Thymus (tissue), 14 donors: ENCODE measurements at places on chromosomes 3 and 15.

- no peak for DNase-seq
Measured at GRCh38 chr3:12024959-12025570, 20.9 kb downstream of the SYN2 start.

GRCh38 chr3:181772166-181772565 is 60.4 kb downstream of the SOX2 start:
- no peak for DNase-seq

GRCh38 chr3:169145540-169146178 is 517.9 kb downstream of the MECOM start:
- no peak for DNase-seq

- DNase-seq, result no peak
Measured at GRCh38 chr3:47747558-47747957, 34.1 kb downstream of the SMARCC1 start.

DNA sequence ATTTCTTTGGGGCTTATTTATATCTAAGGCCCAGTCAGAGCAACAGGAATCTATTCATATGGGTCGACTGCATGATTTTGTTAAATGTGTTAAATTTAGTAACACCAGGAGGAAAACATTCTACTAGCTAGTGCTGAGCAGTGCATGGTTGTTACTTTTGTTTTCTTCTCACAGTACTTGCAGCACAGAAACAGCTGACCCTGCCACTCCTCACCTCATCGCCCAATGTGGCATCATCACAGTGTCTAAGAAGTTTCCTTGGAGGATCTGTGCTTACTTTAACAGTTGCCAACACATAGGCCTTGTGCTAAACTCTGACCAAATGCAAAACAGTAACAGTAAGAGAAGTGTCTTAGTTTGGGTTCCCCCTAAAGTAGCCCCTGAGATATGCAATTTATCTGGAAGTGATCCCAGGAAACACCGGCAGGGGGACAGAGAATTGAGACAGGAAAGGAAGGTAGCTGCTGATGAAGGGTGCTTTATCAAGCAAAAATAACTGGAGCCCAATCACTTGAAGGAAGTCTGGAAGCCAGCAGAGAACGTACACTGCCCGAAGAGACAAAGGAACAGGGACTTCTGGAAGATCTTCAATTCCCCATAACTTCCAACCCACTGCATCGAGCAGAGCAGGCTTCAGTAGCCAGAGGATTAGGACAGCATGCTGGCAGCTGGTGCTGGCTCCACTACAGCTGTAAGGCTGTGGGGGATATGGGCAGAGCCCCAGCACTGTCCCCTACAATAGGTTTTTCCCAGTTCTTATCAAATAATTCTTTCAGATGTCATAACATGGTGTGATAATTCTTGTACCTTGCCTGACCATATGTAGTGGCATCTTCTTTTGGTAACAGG is 36.0 kb upstream of the ULK4 start:
- no peak for DNase-seq

- no peak for DNase-seq
Measured at GRCh38 chr15:60703207-60703933, 224.4 kb upstream of the ICE2 start.

DNA sequence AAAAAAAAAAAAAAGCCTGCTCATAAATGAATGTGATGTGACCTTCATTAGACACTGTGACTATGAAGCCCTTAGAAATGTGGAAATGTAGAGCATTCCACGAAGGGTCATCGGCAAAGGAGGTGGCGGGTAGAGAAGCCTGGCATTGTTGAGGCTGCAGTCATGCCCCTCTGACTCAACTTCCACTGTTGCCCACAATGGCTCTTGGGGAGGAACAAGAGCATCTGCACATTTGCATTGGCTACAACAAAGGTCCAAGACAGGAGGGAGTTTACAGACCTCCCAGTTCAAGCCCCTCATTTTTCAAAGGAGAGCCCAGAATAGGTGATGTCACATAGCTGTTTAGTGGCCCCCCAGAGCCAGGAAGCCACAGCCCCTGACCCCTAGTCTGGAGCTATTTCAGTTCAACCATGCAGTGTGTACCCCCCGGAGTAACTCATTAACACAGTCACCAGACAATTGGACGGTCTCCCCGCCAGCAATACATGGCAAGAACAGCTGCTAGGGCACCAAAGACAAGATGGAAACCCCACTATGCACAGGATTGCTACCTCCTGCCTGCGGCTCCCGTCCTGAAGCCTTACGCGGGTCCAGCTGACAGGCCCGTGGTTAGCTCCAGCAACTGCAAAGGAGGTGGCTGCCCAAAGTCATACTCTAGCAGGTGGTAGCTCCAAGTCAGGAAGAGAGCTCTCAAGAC is 56.2 kb downstream of the SH3BP5 start:
- DNase-seq, result no peak

GRCh38 chr3:185722881-185723280 is 102.0 kb downstream of the IGF2BP2 start:
- DNase-seq, result no peak

DNA sequence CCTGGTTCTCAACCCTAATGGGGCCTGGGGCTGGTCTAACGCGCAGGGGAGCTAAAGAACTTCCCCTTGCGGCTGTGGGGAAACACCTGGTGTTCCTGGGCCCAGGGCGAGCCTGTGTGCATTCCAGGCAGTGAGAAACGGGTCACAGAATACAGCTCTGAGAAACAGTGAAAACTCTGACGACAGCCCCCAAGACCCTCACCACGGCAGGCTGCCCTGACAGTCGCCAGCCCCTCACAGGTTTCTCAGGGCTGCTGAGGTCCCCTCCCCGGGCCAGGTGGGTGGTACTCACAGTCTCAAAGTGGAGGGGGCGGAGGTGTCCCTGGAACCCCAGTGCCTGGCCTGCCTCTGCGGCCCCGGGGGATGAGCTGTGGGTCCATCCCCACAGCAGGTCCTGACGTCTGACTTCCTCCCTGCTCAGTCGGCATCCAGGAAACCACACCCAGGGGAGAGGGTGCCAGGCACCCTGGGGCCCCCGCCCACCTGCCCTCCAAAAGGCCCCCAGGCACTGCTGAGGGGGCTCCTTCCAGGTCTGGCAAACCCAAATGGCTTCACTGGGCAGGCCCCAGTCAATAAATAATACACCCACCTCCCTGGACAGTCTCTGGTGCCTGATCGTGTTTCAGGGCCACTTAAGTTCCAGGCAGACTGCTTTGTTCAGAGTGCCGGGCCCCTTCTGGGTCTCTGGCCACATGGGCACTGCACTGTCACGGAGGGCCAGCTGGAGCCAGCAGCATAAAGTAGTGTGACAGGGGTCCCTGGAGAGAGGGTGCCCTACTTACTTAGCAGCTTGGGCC is 57.7 kb downstream of the IQSEC1 start:
- no peak for DNase-seq

DNA sequence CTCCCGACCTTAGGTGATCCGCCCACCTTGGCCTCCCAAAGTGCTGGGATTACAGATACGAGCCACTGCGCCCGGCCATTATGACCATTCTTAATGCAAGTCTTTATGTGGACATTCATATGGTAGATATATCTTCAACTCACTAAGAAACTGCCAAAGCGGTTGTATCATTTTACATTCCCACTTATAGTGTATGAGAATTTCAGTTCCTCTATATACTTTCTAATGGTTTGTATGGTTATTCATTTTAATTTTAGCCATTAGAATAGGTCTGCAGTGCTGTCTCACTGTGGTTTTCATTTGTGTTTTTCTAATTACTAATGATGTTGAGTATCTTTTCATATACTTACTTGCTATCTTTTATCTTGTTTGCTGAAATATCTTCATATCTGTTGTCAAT is 32.5 kb downstream of the TCF12 start:
- DNase-seq, result no peak

DNA sequence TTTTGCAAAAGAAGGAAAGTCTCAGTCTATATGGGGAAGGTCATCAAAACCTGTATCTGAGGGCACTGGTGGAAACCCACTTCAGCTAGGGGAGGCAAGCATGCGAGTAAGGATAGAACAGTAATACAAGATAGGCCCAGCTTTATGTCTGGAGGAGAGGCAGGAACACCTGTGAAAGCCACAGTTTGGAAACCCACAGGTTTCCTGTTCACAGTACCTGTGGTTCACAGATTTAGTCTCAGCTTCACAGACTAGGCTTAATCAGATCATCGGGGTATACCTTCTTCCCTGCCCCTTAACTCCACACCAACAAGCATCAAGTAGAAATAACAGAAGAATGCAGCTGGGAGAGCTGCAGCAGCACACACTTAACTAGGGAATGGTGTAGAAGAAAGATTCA is 36.2 kb downstream of the C2CD4B start:
- DNase-seq, result no peak

DNA sequence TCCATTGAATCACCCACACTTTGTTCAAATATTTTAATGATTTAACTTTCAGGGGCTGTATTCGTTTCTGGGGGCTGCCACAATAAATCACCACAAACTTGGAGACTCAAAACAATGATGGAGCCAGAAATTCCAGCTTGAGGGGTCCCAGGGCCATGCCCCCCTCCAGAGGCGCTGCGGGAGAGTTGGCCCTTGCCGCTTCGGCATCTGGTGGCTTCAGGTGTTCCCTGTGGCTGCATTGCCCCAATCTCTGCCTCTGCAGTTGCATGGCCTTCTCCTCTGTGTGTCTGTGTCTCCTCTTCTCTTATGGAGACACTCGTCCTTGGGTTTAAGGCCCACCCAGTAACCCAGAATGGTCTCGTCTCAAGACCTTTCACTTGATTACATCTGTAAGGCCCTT is 144.7 kb downstream of the CHSY1 start:
- no peak for DNase-seq

- no peak for DNase-seq
Measured at GRCh38 chr3:53763353-53763752, 82.9 kb downstream of the CHDH start.

- DNase-seq, result no peak
Measured at GRCh38 chr3:133703915-133704314, 42.2 kb upstream of the TOPBP1 start.

- no peak for DNase-seq
Measured at GRCh38 chr3:171186383-171186782, 159.9 kb upstream of the SLC2A2 start.

- no peak for DNase-seq
Measured at GRCh38 chr3:132435911-132436425, 18.7 kb downstream of the DNAJC13 start.

- no peak for DNase-seq
Measured at GRCh38 chr3:18744472-18744871, 319.3 kb upstream of the SATB1 start.

GRCh38 chr15:39580485-39581241 is at the start of gene THBS1:
TSS of gene THBS1 (plus strand) at chr15:39581079. CDS start at chr15:39581858, 779 bp downstream.
- DNase-seq, result no peak

DNA sequence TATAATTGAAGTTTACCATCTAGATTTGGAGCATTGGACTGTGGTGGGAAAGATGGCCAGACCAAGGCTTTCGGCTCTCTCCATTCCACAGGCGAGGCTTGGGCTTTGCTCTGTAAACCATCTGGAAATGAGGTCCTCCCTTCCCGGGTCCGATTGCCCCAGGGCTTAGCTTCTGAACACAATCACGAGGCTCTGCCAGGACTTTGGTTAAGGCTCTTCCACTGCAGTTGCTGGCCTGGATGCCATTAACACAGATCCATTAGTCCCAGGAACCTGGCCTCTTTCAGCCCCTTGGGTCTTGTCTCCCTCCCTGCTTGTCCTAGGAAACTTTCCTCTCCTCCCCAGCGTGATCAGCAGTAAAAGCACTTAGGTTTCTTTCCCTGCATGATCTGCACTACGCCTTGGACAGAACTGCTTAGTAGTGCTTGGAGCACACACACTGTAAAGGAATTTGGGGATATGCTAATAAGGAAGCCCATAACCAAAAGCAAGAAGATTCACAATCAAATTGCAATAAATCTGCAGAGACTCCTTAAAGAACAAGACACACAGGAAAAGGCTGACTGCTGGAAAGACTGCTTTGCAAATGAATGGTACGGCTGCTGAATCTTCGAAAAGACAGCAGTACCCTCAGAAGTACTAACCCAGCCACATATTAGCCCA is 154.3 kb downstream of the ECT2 start:
- no peak for DNase-seq

- no peak for DNase-seq
Measured at GRCh38 chr3:152513301-152513960, 244.7 kb downstream of the MBNL1 start.

GRCh38 chr3:13248640-13249039 is 171.5 kb downstream of the NUP210 start:
- no peak for DNase-seq

DNA sequence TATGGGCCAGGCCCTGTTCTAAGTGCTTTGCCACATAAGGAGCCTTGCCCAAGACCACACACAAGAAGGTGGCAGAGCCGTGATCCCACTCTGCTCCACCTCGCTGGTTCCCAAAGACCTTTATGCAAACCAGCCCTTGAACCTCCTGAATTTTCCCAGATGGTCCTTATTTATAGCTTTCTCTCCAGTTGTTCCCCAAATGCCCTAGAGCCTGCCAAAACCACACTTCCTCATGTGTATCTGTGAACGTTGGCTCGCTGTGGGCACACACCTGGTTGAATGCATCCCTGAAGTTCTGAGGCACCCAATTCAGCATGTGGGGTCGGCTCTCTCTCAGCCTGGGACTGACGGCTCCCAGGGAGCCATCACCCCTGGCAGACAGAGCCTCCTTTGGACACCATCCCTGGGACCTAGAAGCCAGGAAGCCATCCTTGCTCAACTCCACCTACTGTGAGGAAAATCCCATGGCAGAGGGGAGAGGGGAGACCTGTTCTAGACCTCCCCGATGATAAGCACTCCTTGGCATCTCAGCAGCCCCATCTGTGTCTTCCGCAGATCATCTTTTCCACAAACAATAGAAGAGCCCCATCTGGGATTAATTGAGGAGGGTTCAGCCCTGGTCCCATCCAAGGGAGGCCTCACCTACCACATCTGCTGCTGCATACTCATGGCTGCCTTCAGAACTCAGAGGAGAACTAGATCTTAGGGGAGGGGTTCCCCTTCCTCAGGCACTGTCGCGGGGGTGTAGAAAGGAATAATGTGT is 42.3 kb upstream of the LIMD1 start:
- DNase-seq, result no peak

DNA sequence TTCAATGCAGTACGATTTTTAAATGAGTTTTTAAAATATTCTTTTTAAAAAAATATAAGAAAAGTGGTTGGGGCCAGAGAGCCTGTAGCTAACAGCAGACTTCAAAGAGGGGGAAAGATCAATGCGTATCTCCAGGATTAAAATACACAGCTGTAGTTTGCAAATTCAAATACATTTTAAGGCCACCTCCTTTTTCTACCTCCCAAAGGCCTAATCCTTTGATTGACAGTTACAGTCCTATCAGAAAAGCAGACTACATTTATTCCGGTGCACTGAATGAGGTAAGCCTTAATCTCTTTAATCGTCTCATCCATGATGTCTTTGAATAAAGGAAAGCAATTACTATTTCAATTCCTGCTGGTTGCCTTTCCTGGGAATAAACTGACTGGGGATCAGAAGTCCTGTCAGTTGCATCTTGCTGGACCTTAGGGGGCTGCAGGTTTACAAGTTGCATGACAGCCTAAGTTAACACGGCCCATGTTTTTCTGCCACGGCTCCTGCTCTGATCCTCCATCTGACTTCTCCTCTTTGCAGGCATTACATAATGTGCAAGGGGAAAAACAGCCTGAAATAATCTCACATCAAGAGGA is 51.7 kb downstream of the CADPS start:
- DNase-seq, result no peak
